ENCODE measurements at places on chromosomes 12 and 14. TPM values are rescaled to one million over a fixed set of nuclear protein-coding genes. Genes with fewer than 3 reads are reported as not detected.

ZNF705A gene
- total RNA-seq, result not detected

AGAP2 gene
- total RNA-seq, result 0.24 TPM

GPRC5D gene
- total RNA-seq, result not detected

ACRBP gene
- 1.8 TPM for total RNA-seq

PPP1R1A gene
- total RNA-seq, result 1.9 TPM

EAPP gene
- total RNA-seq, result 11.3 TPM

ACADS gene
- total RNA-seq, result 21.2 TPM

GPD1 gene
- total RNA-seq, result 0.75 TPM

TMEM119 gene
- total RNA-seq, result 3.4 TPM

MANSC1 gene
- 18.4 TPM for total RNA-seq

DNA sequence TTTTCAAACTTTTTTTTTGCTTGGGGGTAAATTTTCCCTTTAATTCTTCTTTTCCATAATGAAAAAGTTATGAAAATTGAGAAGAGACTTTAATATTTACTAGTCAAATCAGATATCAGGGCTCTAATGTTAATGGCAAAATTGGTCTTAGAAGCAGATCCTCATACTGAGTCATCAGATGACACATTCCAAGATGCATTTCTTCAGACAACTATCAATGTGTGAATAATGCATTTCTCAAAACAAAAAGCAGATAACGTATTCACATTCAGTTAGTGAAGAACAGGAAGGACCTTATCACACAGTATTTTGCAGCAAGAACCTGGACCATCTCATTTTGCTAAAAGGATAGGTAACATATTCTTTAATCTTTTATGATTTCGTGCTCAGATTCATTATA, 130.7 kb downstream of the GPHN start:
- no peak for DNase-seq

DNA sequence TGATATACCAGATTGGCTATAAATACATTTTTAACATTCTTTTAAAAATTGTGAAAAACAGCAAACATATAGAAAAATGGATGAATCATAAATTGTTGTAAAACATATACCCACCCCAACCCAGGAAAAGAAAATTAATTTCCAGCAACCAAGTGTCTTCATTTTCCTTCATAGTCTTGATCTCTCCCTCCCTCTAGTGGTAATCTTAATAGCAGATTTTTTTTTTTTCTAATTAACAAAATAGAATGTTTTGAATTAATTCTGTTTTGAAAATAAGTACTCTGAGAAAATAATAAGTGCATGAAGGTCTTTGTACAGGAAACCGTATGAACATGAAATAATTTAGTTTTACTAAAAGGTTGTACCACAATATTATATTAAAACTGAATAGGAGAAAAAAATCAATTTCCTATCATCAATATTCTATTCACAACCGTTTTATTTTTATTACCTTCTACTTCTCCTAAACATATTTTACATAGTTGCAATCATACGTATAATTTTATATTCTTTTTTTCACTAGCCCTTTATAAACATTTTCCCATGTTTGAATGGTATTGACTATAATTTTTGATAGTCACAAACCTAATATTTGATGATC, 7.0 kb downstream of the ETNK1 start:
- DNase-seq, result no peak

DNA sequence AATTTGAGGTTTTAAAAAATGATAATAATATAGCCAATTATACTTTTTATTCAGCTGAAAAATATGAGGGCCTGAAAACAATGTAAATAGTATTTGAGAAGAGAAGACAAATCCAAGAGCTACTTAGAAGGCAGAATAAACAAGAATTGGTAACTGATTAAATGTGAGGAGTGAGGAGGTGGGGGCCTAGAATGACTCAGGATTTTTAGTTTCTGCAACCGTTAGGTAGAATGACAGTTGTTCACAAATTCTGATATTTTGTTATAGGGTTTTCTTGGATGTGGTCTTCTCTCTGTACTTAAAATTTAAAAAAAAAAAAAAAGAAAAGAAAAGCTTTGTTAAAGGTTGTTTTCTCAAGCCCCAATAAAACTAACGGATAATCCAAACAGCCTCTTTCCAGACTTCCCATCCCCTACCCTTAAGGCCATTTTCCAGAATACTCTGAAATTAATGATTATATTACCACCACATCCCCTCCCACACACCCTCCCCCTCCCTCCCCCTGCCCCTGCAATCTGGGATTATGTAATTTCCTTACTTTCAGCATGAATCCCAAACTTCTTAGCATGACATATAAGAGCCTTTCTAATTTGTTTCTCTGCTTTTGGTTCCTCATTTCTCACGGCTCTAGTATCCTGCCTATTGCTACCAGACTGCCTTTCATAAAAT, 50.4 kb downstream of the LRP6 start:
- no peak for DNase-seq

- no peak for DNase-seq
Measured at GRCh38 chr12:99495799-99496198, 151.8 kb upstream of the GARIN6 start.

DNA sequence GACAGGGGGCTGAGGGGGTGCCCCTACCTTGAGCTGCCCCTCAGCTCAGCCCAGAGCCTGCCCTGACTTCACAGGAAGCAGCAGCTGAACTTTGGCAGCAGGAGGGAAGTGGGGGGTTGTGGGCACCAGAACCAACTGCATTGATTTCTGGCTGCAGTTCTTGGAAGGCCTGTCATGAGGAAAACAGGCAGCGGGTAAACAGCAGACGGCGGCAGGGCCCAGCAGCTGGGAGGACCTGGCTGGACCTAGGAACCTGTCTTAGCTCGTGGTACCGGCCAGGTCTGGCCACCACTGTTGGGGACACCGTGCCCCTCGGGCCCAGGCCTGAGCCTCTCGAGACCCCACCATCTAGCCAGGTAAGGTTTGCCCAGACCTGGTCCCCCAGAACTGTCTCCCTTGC, 154.2 kb upstream of the MYL2 start:
- peak; percentile 67 for DNase-seq

- DNase-seq, result no peak
Measured at GRCh38 chr12:76595056-76595455, 35.5 kb upstream of the OSBPL8 start.

- DNase-seq, result peak; percentile 98
Measured at GRCh38 chr14:24442240-24443052, at the start of gene SDR39U1. SDR39U1 (minus strand) TSS chr14:24442776; CDS start chr14:24442769, 7 bp downstream.

DNA sequence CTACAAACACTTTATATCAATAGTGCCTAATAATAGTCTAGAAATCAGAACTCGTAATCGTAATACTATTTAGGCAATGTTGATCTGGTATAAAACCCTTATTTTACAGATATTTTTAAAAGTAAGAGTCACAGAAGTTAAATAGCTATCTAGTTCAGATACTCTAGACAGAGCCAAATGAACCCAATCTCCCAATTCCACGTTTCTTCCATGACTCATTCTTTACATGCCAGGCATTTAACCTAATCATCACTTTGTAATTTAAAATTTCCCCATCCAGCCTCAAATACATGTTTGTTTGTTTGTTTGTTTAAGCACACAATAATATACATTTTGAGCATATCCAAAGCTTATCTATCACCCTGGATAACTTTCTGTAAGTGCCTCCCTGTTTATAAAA, 36.4 kb upstream of the GARIN6 start:
- no peak for DNase-seq

- DNase-seq, result no peak
Measured at GRCh38 chr14:31476131-31476866, 11.5 kb downstream of the GPR33 start.

DNA sequence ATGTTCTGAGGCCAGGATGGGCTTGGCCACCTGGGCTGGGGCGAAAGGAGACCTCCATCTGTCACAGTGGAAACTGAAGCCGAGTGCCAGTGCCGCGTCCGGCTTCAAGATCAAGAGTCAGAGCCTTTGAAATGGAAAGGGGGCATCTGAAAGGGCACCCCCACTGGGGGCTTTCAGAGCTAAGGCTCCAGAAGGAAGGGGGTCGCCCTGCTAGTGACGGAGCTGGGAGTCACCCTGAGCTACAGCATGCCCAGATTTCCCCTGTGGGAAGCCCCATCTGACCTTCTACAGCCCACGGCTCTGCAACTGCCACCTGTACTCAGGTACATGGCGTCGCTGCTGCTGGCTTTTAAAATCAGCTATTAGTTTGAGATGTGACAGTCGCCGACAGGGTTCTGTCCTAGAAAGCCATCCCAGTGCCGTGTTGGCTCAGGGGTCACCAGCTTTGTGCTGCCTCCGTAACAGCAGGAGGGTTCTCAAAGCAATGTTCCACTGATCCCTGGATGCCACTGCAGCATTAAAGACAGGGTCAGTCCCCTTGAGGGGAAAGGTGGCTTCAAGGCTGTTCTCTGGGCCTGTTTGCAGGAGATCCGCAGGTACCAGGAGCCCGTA, 31.5 kb downstream of the CCNK start:
- no peak for DNase-seq

- no peak for DNase-seq
Measured at GRCh38 chr14:104462651-104463630, 116.6 kb upstream of the C14orf180 start.

Data from pancreas (tissue), 10 donors.